Right hindlimb (tissue), 1 donor: ENCODE measurements at places on chromosomes 4 and X.

DNA sequence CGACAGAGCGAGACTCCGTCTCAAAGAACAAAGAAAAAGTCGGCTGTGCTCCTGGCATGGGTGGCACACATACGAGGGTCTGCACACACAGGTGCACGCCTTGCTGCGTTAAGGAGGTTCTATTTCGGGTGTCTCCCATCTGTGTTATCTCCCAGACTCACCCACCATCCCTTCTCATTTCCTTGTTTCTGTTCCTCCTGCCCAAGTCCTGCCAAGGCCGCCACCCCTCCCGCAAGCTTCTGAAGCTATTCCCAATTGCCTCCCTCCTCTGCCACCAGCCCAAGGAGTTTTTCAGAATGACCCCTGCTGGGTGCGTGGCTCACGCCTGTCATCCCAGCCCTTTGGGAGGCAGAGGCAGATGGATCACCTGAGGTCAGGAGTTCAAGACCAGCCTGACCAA lies 6.0 kb upstream of the IL3RA start:
- no peak for DNase-seq

DNA sequence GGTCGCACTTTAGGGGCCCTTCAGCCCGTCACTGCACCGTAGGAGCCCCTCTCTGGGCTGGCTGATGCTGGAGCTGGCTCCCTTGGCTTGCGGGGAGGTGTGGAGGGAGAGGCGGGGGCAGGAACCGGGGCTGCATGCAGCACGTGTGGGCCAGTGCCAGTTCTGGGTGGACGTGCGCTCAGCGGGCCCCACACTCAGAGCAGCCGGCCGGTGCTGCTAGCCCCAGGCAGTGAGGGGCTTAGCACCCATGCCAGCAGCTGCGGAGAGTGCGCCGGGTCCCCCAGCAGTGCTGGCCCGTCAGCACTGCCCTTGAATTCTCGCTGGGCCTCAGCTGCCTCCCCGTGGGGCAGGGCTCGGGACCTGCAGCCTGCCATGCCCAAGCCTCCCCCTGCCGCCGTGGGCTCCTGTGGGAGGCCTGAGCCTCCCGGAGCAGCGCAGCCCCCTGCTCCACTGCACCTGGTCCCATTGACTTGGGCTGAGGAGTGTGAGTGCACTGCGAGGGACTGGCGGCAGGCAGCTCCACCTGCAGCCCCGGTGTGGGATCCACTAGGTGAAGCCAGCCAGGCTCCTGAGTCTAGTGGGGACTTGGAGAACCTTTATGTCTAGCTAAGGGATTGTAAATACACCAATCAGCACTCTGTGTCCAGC lies 108.8 kb upstream of the RASGEF1B start:
- no peak for DNase-seq

- DNase-seq, result no peak
These were observed 16.4 kb downstream of the MCUB start for GRCh38 chr4:109576462-109576861.

GRCh38 chr4:117479673-117480072 lies 394.3 kb upstream of the TRAM1L1 start:
- DNase-seq, result no peak

DNA sequence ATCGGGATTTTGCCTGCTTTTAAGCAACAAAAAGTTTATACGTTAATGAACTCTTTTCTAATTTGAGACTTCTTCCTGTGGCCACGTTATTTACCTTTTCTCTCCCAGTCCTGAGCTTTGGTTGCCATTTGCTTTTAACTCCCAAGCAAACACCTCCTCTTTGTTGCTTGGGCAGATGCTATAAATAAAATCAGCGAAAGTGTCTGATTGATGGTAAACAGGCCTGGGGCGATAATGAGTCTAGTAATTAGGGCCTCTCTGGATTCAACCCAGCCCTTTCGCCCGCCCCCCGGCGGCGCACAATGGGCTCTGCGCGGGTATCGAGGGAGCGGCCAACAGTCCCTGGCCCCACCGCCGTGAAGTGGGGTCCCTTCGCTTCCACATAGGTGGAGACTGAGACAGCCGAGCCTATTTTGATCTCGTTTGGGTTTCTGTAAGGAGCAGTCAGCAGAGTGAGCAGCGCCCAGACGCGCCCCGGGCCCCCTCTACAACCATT lies 790 bp downstream of the CLGN start:
- DNase-seq, result no peak

GRCh38 chrX:108261549-108262203 lies 170.1 kb downstream of the ATG4A start:
- DNase-seq, result no peak

- DNase-seq, result peak; percentile 61
These were observed 729 bp upstream of the IRF2 start for GRCh38 chr4:184475096-184475461.

GRCh38 chrX:16472345-16472744 lies 177.6 kb upstream of the S100G start:
- no peak for DNase-seq

- peak; percentile 93 for DNase-seq
These were observed at the start of gene FAM53A for GRCh38 chr4:1683736-1684505. Gene FAM53A (minus strand): TSS chr4:1684313. CDS start chr4:1668741, 15,572 bp downstream.

- DNase-seq, result no peak
These were observed 189.2 kb upstream of the GK2 start for GRCh38 chr4:79597266-79597665.

DNA sequence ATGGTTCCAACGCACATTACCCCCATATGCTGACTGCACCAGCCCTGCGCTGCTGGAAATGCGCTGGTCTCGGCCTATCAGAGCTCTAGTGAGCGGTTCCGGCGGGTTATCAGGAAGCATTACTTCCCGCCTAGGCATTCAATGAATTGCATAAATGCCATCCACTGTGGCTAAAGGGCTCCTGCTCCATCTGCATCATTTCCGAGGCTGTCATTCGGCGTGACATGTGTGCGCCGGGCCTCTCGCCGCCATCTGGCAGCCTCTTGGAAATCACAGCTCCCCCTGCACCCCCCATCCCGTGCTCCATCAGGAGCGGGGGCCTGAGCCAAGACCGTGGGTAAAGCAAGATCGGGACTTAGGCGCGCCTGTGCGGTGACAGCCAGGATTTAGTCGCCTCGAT lies 64.4 kb downstream of the SEPSECS start:
- peak; percentile 61 for DNase-seq

- no peak for DNase-seq
These were observed 54.4 kb upstream of the ACTRT1 start for GRCh38 chrX:128106630-128107029.

DNA sequence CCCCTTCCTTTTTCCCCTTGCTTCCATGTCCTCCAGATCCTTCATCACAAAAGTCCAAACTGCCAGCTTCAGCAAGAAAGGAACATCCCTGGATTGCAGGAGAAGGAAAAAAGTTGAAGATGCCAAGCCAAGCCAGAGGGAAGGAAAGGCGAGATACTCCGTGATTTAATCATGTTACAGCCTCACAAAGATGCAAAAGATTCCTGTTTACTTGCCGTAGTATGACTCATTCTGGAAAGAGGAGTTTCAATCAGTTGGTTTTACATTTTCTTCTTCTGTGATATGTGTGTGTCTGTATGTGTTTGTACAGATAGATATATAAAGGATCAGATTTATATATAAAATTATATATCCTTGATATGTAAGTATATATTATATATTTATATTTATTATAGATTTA lies 69.3 kb downstream of the BTC start:
- no peak for DNase-seq

- no peak for DNase-seq
These were observed 474.0 kb upstream of the TECRL start for GRCh38 chr4:64883087-64883807.
